Activated CD4-positive, alpha-beta memory T cell treated with anti-CD3 and anti-CD28 coated beads for 36 hours (primary cell): ENCODE measurements at places on chromosomes 3 and 15. TPM values are rescaled to one million over a fixed set of nuclear protein-coding genes. Genes with fewer than 3 reads are reported as not detected.

LCTL gene
- total RNA-seq = not detected

FHIT gene
- total RNA-seq = 8.7 TPM

TMEM45A gene
- 0.65 TPM for total RNA-seq

CTXN2 gene
- not detected for total RNA-seq

SLC22A14 gene
- total RNA-seq = not detected

HESX1 gene
- 0.90 TPM for total RNA-seq

MITF gene
- total RNA-seq = not detected

PSMD2 gene
- total RNA-seq = 257 TPM

RFTN1 gene
- total RNA-seq = 104 TPM

UTS2B gene
- total RNA-seq = not detected

SNX22 gene
- total RNA-seq = 0.68 TPM

NANOGP8 gene
- not detected for total RNA-seq

KLF15 gene
- 0.40 TPM for total RNA-seq

BBS4 gene
- 12.6 TPM for total RNA-seq

ETV5 gene
- total RNA-seq = 0.74 TPM

GPR171 gene
- total RNA-seq = 74.0 TPM

NOX5 gene
- 0.02 TPM for total RNA-seq

SCG5 gene
- 1.6 TPM for total RNA-seq

IQCF5 gene
- not detected for total RNA-seq

LZTFL1 gene
- 3.9 TPM for total RNA-seq

ACP3 gene
- total RNA-seq = not detected

ARPP21 gene
- not detected for total RNA-seq

MNS1 gene
- 0.36 TPM for total RNA-seq

ZFAND6 gene
- total RNA-seq = 33.4 TPM

COL6A5 gene
- not detected for total RNA-seq

PLOD2 gene
- 0.38 TPM for total RNA-seq

CCDC54 gene
- not detected for total RNA-seq

EPB42 gene
- not detected for total RNA-seq

ITIH1 gene
- total RNA-seq = not detected

TMEM212 gene
- not detected for total RNA-seq

RAB27A gene
- 217 TPM for total RNA-seq

SCG3 gene
- not detected for total RNA-seq

ABCC5 gene
- total RNA-seq = 15.6 TPM

GOLGA6B gene
- not detected for total RNA-seq

IMPG2 gene
- 0.10 TPM for total RNA-seq

LRRC31 gene
- not detected for total RNA-seq

DAZL gene
- not detected for total RNA-seq

SLC22A13 gene
- 0.12 TPM for total RNA-seq

HHLA2 gene
- 1.6 TPM for total RNA-seq

NFKBIZ gene
- 74.9 TPM for total RNA-seq

SKOR1 gene
- total RNA-seq = 0.12 TPM

ILDR1 gene
- 0.26 TPM for total RNA-seq

GCSAM gene
- 11.7 TPM for total RNA-seq

KY gene
- not detected for total RNA-seq

XIRP1 gene
- total RNA-seq = 1.3 TPM

HTR3E gene
- not detected for total RNA-seq

ZWILCH gene
- total RNA-seq = 29.6 TPM
